Bronchial smooth muscle cell (primary cell): ENCODE measurements at places on chromosomes 4 and X. TPM values are rescaled to one million over a fixed set of nuclear protein-coding genes. Genes with fewer than 3 reads are reported as not detected.

The TLR10 gene
- not detected in 2 replicates for total RNA-seq

The ENOPH1 gene
- 38.1 and 45.9 TPM in 2 replicates for total RNA-seq

The ITM2A gene
- total RNA-seq, result 0.32 and 2.1 TPM in 2 replicates

The YY2 gene
- total RNA-seq, result 0.94 and 1.4 TPM in 2 replicates

The HSD17B13 gene
- total RNA-seq, result under 0.01 and 0.16 TPM in 2 replicates

The LANCL3 gene
- total RNA-seq, result not detected in 2 replicates

The PLP2 gene
- 16.9 and 17.8 TPM in 2 replicates for total RNA-seq

The SASH3 gene
- not detected in 2 replicates for total RNA-seq

The UGT2B17 gene
- total RNA-seq, result not detected in 2 replicates

The TXK gene
- 0.16 TPM in 1 of 2 replicates, not detected in the other for total RNA-seq

The NOX1 gene
- 0.17 TPM in 1 of 2 replicates, not detected in the other for total RNA-seq

The CYP2U1 gene
- 12.9 and 15.2 TPM in 2 replicates for total RNA-seq

The USP17L27 gene
- total RNA-seq, result not detected in 2 replicates

The CNOT6L gene
- total RNA-seq, result 8.0 and 9.1 TPM in 2 replicates

The SATL1 gene
- total RNA-seq, result not detected in 2 replicates

The CCDC120 gene
- total RNA-seq, result 0.26 and 0.63 TPM in 2 replicates

The NWD2 gene
- total RNA-seq, result under 0.01 TPM in 1 of 2 replicates, not detected in the other

The AREG gene
- total RNA-seq, result 0.16 and 0.26 TPM in 2 replicates

The CDKL2 gene
- 1.2 and 1.3 TPM in 2 replicates for total RNA-seq

The SLITRK4 gene
- total RNA-seq, result under 0.01 TPM in 1 of 2 replicates, not detected in the other

The SPANXD gene
- total RNA-seq, result not detected in 2 replicates

The ZNF827 gene
- total RNA-seq, result 3.6 and 6.0 TPM in 2 replicates

The TMEM144 gene
- 5.5 and 6.3 TPM in 2 replicates for total RNA-seq

The REPS2 gene
- total RNA-seq, result 0.16 and 0.52 TPM in 2 replicates

The SSX2B gene
- total RNA-seq, result not detected in 2 replicates
